ENCODE measurements at places on chromosomes 6 and 20.

DNA sequence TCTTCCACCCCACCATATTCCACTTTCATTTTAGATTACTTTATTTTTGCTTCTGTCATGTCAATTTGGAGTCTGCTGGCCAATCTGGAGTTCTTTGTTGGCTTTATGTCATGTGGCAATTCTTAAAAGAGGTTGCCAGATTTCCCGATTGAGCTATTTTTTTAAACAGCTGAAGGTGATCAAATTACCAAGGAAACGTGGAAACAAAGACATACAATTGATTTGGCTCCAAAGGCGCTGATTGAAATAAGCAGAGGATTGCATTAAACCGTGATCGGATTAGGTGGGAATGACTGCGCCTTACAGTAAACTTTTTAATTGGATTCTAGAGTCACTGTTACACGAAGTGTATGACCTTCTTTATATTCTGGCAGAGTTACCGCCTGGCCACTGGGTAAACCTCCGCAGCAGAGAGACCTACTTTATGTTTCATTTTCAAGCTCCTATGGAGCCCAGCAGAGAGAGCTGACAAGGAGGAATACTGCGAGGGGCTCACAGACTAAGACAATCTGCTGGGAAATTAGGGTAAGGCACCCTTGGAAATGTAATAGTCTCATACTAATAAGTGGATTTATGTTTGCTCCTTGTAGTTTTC, 37.9 kb downstream of the SIM1 start:
- H3K4me1 ChIP-seq: peaks cover 8% of the 10 kb centered on the region
- no peak overlapping the region for H3K27ac ChIP-seq
- peak overlapping the region; percentile 12 for H3K4me3 ChIP-seq
- no peaks in the 10 kb centered on the region for H3K36me3 ChIP-seq
- DNase-seq: no peak

DNA sequence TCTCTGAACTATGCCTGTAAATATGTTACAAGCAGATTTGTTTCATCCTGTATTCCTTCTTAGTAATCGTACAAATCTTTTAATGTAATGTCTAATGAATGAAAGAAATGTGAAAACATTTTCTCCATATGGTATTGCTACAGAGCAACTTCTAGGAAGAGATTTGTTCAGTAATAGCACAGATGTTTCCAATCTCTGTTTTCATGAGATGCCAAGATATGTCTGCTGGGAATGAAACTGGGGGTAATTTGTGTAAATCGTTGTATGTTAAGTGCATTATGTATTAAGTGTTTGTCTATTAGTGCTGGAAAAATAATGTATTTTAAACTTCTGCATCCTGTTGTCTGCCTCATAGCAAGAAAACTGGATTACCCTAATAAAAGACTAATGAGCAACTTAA, 722.2 kb upstream of the EYS start:
- H3K36me3 ChIP-seq: no peaks in the 10 kb centered on the region
- DNase-seq: no peak
- H3K4me1 ChIP-seq: no peaks in the 10 kb centered on the region
- H3K27ac ChIP-seq: no peak overlapping the region
- no peak overlapping the region for H3K4me3 ChIP-seq

DNA sequence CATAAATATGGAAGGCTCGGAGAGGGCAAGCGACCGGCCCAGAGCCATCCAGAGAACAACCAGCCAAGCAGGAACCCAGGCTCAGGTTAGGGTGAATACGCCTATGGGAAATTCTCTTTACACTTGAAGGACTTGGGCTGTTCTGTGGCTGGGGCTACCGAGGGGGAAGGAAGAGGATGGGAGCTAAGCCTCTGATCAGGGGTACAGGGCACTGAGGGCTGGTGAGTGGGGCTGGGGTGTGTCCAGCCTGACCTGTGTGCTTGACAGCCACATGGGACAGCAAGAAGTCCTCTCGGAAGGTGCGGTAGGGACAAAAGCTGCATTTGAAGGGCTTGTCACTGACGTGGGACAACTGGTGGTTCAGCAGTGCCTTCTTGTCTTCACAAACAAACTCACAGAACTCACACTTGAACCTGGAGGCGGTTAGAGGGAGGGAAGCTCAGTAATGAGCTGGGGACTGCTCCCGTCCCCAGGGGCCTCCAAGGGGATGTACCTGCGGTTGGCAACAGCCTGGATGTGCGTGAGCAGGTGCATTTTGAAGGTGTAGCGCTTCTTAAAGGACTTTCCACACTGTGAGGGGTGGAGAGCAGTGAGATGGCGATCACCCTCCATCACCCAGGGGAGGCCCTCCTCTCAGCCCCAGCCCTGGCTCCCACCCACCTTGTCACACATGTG, 11.9 kb downstream of the ZNF335 start:
- no peak overlapping the region for H3K27ac ChIP-seq
- no peaks in the 10 kb centered on the region for H3K27me3 ChIP-seq
- no peak for DNase-seq
- H3K4me3 ChIP-seq: no peak overlapping the region

DNA sequence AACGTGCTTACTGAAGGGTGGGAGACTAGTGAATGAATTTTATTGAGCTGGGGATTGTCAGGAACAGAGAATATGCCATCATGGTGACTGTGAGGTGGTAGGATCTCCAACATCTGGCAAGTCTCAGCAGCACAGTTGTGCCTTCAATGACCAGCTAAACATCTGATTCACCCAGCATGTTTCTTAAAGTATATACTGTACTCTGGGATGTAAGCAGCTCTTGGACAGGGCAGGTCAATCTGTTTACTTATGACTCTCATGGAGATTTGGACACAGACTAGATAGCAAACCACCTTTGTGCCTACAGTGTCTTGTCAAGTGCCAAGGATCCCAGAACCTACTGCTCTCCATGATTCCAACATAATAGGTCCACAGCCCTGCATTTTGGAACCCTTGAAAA, 801.0 kb upstream of the CITED2 start:
- no peaks in the 10 kb centered on the region for H3K4me1 ChIP-seq
- DNase-seq: no peak
- no peaks in the 10 kb centered on the region for H3K27me3 ChIP-seq
- no peak overlapping the region for H3K4me3 ChIP-seq
- H3K36me3 ChIP-seq: no peaks in the 10 kb centered on the region

GRCh38 chr6:169288591-169288990, 34.9 kb upstream of the THBS2 start:
- H3K36me3 ChIP-seq: no peaks in the 10 kb centered on the region
- no peaks in the 10 kb centered on the region for H3K27me3 ChIP-seq

DNA sequence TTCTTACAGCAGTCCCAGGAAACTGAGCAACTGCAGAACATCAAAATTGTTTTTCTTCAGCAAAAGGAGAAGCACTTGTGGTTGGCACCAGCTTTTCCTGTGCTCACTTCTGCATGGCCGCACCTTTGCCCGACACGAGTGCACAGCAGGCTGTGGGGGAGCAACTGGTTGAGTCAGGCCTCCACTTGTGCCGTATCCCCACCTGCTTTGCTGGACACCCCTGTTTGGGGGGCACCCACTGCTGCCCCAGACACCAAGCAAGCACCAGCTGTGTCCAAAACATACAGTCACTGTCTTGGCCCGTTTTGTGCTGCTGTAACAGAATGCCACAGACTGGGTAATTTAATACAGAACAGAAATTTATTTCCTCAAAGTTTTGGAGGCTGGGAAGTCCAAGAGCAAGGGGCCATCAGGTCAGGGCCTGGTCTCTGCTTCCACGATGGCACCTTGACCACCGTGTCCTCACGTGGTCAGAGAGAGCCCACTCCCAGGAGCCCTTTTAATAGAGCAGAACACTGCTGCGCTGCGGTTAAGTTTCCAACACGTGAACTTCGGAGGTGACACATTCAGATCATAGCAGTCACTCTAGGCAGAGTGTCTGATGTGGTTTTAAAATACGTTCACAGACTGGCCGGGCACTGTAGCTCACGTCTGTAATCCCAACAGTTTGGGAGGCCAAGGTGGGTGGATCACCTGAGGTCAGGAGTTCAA, 8.7 kb upstream of the GMEB2 start:
- DNase-seq: peak; percentile 72
- no peaks in the 10 kb centered on the region for H3K36me3 ChIP-seq
- H3K4me1 ChIP-seq: no peaks in the 10 kb centered on the region
- peak overlapping the region; percentile 73 for H3K27ac ChIP-seq
- no peaks in the 10 kb centered on the region for H3K27me3 ChIP-seq

- H3K36me3 ChIP-seq: no peaks in the 10 kb centered on the region
- H3K27ac ChIP-seq: no peak overlapping the region
- no peaks in the 10 kb centered on the region for H3K4me1 ChIP-seq
- H3K27me3 ChIP-seq: no peaks in the 10 kb centered on the region
These were observed 479.0 kb upstream of the NRSN1 start for GRCh38 chr6:23647045-23647444.

DNA sequence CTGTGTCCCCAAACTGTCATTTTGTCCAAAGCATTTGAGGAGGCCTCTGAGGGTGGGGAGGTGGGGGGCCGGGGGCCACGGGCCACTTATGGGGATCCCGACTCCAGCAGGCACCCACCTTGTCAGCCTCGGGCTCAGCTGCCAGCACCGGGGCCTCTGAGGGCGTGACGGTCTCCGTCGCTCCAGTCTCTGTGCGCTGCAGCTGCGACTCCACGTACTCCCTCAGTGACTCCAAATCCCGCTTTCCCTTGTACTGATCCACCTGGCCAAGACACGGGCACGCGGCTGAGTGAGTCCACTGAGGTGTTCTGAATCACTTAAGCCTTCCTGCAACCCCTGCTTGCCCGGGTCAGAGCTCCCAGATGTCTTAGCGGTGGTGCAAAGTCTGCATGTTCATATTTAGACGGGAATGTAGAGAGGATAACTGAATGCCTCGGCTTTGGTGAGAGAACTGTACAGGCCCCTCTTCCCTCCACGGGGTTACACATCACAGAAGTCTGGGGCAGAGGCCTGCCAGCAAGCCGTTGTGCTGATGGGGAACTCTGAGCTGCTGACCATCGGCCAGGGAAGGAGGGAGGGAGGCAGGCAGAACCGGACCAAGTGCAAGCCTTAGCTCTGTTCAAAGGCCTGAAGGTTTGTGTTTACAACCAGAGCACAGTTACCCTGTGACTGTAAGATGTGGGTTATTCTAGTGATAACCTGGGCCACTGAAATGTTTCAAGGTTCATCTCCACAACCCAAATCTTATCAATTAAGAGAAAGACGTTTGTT, 21.8 kb downstream of the TXNDC5 start:
- peaks cover 100% of the 10 kb centered on the region for H3K36me3 ChIP-seq
- H3K4me1 ChIP-seq: no peaks in the 10 kb centered on the region
- no peak overlapping the region for H3K27ac ChIP-seq
- no peak for DNase-seq
- no peak overlapping the region for H3K4me3 ChIP-seq

- no peaks in the 10 kb centered on the region for H3K4me1 ChIP-seq
- no peak overlapping the region for H3K4me3 ChIP-seq
These were observed 85.9 kb downstream of the VIP start for GRCh38 chr6:152836523-152836922.

DNA sequence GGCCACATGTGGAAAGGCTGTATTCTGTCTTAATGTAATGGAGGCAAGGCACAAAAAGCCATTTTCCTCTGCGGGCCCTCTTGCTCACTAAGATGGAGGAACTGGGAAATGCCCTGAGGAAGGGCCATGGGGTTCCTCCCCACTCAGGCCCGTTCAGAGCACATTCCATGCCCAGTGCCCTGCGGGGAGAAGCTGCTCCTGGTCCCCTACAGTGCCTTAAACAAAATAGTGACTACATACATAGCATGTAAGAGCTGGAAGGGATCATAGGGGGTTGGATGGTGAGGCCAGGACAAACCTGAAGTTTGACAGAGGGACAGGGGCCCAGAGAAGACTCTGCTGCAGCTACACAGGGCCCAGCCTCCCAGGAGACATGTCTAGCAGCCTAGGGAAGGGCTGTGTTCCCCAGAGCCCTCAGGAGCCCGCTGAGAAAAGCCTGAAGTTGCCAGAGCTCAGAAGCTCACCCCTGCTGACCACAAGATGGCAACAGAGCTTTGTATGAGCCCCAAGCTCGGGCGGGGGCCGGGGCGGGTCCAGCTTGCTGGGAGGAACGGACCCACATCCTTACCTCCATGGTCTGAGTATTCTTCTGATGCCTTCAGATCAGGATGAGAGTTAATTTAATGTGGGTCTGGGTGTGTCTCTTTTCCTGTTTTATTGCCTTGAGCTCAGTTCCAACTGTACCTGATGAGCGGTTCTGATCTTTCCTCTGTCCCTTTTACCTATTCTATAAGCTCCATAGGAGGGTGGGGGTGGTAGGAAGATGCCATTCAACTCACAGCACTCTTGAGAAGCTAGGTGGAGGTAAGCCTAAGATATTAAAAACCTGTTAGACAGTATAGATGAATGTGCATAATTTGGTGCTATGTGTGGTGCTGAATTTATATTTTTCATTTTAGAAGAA, 242.9 kb downstream of the CDC5L start:
- H3K36me3 ChIP-seq: no peaks in the 10 kb centered on the region
- H3K27me3 ChIP-seq: peaks cover 8% of the 10 kb centered on the region
- H3K4me1 ChIP-seq: no peaks in the 10 kb centered on the region
- peak; percentile 28 for DNase-seq
- no peak overlapping the region for H3K4me3 ChIP-seq

DNA sequence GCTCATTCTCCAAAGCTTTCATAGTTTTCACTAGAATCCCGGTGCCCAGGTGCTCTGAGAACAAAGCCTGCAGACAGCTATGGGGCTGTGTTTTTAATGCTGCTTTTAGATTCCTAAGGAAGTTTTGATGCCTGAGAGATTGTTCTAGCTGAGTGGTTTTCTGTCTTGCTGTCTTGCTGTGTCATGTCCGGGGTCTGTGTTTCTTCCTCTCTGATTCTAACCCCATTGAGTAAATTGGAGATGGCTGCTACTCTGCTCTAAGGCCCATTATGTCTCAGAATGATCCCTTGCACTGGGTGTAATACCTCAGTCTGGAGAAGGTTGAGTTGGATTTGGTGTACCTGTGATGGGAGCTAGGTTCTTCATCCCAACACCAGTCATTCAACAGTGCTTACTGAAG, 63.4 kb downstream of the ARID1B start:
- peak overlapping the region; percentile 30 for H3K27ac ChIP-seq
- DNase-seq: no peak
- no peaks in the 10 kb centered on the region for H3K27me3 ChIP-seq
- H3K4me3 ChIP-seq: no peak overlapping the region
- no peaks in the 10 kb centered on the region for H3K36me3 ChIP-seq

DNA sequence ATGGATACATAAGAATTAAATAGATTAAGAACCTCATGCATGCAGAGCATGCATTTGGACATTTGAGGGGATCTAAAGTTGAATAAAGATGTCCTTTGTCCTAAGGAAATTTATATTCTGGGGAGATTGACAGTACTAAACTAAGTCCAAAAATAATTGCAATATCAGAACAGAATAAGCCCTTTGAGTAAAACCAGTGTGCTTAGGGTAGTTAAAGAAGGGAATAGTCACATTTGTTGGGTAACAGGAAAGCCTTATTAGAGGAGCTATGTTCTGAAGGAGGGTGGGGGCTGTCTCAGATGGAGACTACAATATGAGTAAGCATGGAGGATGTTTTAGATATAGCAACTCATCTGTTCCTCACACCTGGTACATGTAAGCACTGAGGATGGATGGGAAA, 35.8 kb downstream of the CDC5L start:
- peaks cover 29% of the 10 kb centered on the region for H3K36me3 ChIP-seq
- no peak overlapping the region for H3K27ac ChIP-seq
- H3K4me1 ChIP-seq: no peaks in the 10 kb centered on the region
- H3K4me3 ChIP-seq: no peak overlapping the region
